CMK (cell line): ENCODE measurements at places on chromosomes 5 and 9.

- DNase-seq: no peak
These were observed 19.8 kb downstream of the CDH6 start for GRCh38 chr5:31213257-31213656.

DNA sequence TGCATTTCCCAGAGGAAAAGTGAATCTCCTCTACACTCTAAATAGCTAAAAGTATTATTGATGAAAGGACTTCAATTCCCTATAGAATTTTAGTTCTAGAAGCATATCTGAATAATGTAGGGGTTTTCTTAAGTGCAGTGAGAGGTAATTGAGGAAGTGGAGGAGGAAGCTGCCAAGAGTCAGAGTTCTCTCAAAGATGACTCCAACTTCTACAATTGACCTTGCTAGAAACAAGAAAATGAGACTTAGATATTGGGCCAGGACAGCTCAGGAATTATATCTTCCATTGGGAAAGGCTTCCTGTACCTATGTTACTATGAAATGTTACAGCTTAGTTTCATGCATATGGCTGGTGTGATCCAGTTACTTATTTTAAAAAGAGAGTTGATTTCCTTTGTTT is 10.4 kb upstream of the F2R start:
- no peak for DNase-seq

DNA sequence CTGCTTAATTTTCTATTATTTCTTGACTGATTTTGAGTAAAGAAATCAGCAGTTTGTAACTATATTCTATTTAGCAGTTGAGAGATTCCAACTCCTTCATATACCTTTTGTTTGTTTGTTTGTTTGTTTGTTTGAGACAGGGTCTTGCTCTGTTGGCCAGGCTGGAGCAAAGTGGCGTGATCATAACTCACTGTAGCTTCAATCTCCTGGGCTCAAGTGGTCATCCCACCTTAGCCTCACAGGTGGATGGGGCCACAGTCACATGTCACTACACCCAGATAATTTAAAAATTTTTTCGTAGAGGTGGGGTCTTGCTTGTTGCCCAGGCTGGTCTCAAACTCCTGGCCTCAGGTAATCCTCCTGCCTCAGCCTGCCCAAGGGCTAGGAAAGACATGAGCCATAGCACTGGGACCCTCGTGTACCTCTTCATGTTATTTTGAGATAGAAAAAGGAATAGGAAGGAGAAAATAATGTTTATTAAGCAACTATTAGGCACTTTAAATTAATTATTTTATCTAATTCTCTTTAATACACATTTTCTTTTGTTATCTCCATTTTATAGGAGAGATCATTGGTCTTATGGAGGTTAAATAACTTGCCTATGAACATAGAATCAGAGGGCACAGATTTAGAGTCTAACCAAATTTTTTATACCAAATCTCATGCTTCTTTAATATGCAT is 133.0 kb downstream of the ZNF608 start:
- DNase-seq: no peak

- DNase-seq: no peak
These were observed 26.8 kb downstream of the NIPAL4 start for GRCh38 chr5:157486861-157487260.

- DNase-seq: no peak
These were observed 131.6 kb downstream of the CACNA1B start for GRCh38 chr9:138009016-138009802.

GRCh38 chr5:39654715-39655114 is 229.9 kb upstream of the DAB2 start:
- DNase-seq: no peak

- DNase-seq: no peak
These were observed 17.2 kb upstream of the PRR16 start for GRCh38 chr5:120446901-120447300.

- no peak for DNase-seq
These were observed 43.2 kb downstream of the SEMA4D start for GRCh38 chr9:89454498-89455355.

DNA sequence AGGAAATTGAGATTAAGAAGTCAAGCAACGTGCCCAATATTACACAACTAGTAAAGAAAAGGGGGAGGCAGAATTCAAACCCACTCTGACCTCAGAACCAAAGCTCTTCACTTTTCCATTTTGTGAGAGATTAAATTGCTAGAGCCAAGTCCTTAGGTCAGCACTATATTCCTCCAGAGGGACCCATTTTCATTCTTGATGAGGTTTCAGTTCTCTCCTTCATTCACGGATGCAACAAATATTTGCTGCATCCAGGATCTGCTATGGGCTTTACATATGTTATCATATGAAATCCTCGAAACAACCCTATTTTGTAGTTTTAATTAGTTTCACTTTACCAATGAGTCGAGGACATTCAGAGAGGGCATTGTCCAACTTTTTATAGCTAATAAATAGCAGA is 239.2 kb downstream of the EFNA5 start:
- DNase-seq: no peak

DNA sequence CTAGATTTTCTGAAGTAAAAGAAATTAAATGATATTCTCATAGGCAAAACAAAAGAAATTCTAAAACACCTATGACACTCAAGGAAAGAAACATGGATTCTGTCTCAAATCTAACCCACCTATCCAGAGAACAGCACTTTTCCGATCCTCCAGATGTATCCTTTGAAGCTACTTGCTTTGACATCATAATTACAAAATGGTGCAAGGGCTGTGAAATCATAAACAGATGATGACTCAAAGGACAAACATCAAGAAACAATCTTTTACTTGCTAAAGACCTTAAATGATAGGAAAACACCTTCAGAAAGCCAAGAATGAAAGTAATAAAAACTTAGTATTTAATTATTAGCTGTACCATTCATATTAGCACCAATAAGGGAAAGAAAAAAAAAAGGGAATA is 202.6 kb downstream of the DENND1A start:
- no peak for DNase-seq

DNA sequence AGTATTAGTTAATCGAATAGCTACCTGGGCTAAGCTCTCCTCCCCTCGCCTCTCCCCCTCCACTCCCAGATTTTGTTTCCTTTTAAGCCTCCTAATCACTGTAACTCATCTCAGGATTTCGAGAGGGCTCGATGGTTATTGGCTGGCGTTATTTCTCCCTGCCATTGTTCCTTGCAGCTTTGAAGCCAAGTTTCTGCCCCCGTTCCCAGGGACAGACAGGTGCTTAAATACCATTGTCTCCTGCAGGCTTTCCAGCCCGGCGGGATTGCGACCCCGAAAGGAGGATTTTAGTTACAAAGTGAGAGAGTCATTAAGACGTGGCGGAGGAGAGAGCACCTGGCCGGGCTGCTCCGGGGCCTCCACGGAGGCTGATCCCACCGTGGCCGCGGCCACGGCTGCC is 46.2 kb downstream of the ASS1 start:
- DNase-seq: no peak

DNA sequence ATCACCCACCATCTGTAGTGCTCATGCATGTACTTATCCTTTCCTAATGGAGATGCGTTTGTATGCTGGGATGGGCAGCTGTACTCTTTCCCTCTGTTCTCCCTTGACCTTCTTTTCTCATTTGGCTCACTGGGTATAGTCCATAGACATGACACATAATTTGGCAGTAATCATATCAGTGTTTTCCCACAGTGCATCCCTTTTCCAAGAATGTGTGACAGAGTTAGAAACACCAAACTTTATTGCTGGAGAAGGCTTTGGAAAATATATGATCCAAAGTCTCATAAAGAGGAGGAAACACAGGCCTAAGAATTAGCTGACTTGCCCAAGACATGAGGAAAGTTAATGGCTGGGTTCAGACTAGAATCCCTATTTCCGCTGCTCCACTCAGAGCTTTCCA is 1233.4 kb upstream of the DMAC1 start:
- DNase-seq: no peak

DNA sequence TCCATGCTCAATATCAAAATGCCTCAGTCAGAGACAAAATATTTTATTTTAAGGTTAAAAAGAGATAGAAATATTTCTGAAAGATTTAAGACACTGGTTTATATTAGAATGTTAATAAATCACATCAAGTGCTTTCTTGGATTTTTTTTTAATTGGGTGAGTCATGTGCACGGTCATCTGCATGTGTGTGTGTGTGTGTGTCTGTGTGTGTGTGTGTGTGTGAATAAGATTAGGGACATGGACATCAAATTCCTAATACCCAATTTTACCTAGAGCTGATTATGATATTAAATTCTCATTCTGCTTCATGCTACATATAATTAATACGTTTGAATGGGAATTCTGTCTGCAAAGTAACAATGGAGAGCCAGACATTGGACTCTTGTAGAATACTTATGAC is 122.9 kb downstream of the BASP1 start:
- no peak for DNase-seq

GRCh38 chr5:79576606-79577289 is 35.5 kb upstream of the TENT2 start:
- no peak for DNase-seq

DNA sequence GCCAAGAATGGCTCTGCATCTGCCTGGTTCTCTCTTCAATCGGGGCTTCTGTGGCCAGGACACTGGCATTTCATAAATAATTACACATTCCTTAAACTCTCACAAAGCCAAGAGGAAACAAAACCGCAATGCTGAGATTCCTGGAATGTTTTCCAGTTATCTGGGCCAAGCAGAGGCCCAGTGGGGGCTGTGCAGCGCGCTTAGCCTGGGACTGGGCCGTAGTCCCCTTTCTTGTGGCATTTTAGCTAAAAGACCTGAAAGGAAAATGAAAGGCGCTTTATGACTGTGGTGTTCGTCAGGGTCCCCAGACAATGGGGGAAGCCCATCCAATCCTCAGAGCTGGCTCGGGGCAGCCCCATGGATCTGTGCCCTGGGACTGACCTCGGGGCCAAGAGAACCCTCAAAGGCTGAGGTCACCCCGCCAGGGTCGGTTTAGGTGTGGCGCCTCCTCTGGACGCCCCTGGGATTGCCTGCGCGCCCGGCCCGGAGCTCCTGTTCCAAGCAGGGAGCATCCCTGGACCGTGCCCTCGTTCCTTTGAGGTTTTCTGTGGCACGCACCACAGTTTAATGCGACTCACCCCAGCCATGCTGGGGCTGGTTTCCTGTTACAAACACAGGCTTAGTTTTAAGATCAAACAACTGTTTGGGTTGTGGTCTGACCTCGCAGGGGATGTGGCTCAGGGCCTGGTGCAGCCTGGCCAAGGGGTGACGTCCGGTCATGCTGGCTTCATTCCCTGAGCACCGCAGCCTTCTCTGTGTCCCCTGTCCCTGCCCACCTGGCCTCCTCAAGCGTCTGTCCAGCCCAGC is 51.5 kb upstream of the NKD2 start:
- peak; percentile 90 for DNase-seq

- DNase-seq: no peak
These were observed 13.4 kb upstream of the RNU6ATAC start for GRCh38 chr9:134177624-134178393.

DNA sequence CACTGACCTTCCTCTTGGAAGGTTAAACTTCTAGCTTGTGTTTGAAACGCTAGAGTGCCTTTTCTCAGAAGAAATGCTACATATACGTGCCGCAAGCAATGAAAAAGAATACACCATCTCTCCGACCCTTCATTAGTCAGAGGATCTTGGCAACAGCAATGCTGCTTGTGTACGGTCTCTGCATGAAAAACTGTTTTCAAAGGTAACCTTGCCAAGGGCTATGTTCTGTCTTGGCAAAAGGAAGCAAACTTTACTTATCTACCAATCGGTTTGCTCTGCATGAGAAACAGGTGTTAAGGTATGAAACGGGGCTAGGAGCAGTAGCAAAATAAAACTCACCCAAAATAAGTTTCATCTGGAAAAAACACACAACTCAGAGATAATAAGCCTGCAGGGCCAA is 297.8 kb downstream of the FBXL17 start:
- DNase-seq: no peak

- DNase-seq: no peak
These were observed 1.0 kb upstream of the MXD3 start for GRCh38 chr5:177312649-177313181.

DNA sequence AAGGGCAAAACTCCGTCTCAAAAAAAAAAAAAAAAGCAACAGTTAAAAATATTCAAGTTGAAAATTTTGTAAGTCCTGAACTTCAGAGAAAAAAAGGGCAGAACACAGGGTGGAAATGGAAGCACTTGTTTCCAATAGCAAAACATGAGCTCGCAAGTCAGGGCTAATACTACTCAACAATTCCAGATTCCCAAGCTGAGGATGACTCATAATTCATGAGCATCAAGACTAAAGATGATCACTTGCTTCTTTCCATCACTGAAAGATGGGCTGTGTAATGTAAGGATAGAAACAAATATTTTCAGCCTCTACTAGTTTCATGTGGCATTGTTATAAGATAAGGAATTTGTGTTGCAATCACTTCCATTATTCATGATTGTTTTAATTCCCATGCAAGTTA is 33.5 kb upstream of the FST start:
- no peak for DNase-seq

DNA sequence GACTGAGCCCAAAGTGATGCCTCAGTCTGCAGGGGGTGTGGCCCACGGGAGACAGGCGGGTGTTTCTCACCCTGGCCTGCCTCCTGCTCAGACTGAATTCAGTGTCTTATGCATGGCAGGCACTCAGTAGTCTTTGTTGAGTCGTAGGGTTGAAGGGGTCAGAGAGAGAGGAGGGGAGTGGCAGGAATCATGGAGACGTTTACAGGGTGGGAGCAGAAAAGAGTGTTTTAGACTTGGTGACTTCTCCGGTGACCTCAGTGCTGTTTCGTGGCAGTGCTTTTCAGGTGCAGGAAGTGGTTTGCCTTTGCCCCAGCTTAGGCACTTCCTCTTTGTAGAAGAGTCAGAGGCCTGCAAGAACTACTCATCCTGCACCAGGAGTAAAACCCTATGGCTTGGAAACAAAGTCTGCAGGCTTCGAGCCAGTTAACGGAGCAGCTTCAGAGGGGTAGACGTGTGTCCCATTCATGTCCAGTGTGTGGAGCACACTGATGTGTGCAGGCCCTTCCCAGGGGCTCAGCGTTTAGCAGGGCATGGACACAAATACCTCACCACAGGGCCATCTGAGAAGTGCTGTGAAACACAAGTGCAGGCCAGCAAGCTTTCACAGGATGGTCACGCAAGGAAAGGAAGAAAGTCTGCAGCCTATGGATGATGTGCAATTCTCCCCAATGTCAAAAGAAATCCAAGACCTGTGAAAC is 24.5 kb upstream of the SEMA4D start:
- no peak for DNase-seq

GRCh38 chr9:133758228-133758627 is 20.1 kb upstream of the SARDH start:
- no peak for DNase-seq

- DNase-seq: no peak
These were observed 124.1 kb downstream of the SYK start for GRCh38 chr9:90925581-90926257.

DNA sequence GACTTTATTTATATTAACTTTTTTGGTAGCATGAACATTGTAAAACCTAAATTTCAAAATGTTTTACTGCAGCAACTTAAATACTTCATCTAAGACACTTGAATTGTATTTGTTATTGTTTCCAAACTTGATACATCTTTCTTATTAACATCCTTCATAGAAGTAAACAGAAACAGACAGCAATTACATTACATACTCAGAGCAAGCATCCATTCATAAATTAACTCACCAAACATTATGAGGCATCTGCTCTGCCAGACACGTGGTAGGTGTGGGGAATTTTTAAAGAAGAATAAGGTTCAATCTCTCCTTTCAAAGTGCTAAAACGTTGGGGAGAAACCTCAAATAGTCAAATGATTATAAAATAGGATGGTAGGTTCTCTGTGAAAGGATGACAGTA is 130.8 kb downstream of the MUSK start:
- no peak for DNase-seq
